ENCODE measurements at places on chromosomes 1 and 21.

DNA sequence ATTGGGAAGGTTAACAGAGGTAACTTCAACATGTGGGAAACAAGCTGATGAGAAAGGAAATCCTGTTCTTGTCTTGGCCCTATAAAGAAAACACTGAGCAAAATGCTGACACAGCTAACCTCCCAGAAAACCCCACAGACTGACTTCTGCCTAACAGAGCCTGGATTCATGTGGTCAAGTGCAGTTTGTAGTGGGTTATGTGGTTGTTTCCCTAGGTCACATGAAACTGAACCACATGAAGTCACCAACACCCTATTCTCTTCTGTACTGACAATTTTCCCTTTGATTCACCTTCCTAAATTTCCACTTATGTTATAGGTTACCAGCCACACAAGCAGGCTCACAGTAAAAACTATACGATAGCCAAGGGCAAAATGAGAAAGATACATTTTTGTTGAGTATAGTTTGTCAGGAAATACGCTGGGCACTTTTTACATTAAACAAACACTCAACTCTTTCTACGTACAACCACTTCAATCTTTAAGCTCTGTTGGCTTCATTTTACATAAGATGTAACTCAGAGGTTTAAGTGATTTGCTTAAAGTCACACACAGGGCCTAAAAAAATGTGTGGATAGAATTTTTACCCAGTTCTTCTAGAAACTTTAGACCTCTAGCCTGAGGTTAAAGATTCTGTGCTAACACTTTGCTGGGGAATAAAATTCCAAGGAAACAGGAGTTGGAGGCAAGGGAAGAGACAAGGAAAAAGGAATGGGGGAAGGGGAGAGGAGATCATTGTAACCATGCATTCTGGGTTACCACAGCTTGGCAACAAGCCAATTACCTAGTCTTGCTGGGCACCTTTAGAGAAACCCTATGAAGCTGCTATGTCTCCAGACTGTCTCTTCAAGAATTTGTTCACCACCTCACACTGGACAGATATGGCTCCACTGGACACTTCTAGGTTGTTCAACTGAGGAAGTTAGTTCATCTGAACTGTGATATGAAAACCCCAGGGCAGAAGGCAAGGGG, 601.6 kb upstream of the USP24 start:
- DNase-seq, result no peak

GRCh38 chr1:31181515-31182343, 58.0 kb downstream of the NKAIN1 start:
- no peak for DNase-seq

DNA sequence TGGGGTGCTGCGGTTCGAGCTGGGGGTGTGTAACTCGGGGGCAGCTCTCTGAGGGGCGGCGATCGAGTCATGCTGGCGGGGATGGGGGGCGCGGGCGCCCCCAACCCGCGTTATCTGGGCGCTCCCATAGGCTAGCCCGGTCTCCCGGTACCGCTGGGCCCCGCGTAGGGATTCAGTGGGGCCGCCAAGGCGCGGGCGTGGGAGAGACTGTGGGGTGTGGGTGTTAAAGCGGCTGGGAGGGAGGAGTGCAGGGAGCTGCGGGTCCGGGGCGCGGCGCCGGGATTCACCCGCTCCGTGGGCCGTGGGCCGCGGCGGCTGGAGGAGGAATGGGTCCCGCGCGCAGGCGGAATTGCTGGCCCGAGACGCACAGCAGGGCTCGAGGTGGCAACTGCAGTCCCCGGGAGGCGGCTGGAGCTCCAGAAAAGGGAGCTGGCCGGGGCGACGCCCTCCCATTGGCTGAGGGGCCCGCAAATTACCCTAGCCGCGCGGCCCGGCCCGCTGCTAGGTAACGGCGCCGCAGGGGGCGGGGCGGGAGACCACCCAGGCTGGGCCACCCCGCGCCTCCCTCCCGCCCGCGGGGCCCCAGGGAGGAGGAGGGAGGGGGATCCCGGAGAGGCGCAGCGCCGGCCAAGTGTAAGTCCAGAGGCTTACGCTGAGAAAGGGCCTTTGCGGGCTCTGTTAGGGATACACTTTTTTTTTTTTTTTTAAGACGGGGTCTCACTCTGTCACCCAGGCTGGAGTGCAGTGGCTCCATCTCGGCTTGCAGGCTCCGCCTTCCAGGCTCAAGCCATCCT, at the start of gene PTCH2:
TSS of gene PTCH2 (minus strand) at position 392 of the 794 bp plus-strand sequence. CDS start at position 71, 321 bp downstream.
- no peak for DNase-seq

GRCh38 chr1:10691740-10692125, 104.7 kb downstream of the CASZ1 start:
- no peak for DNase-seq

GRCh38 chr21:34200288-34200905, 127.0 kb downstream of the MRPS6 start:
- DNase-seq, result no peak

DNA sequence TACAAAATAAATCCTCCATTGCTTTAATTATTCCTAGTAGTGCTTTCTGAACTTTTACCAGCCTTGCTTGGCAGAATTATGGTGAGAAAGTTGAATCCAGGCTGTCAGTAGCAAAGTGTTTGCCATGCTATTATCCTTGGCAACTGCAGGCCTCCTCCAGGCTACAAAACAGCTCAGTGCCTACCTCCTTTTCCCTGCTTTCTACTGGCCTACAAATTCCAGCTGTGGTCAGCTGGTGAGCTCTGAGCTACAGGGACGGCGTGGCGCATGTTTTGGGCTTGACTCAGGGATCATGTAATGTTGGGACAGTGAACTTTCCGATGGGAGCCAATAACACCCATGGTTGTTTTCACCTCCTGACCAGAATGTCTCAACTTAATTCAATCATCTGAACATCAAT, 456.1 kb upstream of the ADAMTS5 start:
- DNase-seq, result no peak

GRCh38 chr1:181100934-181101333, 12.4 kb downstream of the IER5 start:
- DNase-seq, result no peak

GRCh38 chr1:164064501-164064900, 494.5 kb upstream of the PBX1 start:
- DNase-seq, result no peak

DNA sequence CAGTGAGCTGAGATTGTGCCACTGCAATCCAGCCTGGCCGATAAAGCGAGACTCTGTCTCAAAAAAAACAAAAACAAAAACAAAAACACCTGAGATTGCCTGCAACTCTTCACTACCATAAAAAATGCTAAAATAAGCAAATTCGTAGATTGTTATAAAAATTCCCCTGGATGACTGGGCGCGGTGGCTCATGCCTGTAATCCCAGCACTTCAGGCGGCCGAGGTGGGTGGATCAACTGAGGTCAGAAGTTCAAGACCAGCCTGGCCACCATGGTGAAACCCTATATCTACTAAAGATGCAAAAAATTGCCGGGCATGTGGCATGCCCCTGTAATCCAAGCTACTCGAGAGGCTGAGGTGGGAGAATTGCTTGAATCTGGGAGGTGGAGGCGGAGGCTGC, 10.7 kb downstream of the MED18 start:
- no peak for DNase-seq

- DNase-seq, result no peak
Observed at GRCh38 chr1:223419561-223419960, 26.3 kb downstream of the CCDC185 start.

DNA sequence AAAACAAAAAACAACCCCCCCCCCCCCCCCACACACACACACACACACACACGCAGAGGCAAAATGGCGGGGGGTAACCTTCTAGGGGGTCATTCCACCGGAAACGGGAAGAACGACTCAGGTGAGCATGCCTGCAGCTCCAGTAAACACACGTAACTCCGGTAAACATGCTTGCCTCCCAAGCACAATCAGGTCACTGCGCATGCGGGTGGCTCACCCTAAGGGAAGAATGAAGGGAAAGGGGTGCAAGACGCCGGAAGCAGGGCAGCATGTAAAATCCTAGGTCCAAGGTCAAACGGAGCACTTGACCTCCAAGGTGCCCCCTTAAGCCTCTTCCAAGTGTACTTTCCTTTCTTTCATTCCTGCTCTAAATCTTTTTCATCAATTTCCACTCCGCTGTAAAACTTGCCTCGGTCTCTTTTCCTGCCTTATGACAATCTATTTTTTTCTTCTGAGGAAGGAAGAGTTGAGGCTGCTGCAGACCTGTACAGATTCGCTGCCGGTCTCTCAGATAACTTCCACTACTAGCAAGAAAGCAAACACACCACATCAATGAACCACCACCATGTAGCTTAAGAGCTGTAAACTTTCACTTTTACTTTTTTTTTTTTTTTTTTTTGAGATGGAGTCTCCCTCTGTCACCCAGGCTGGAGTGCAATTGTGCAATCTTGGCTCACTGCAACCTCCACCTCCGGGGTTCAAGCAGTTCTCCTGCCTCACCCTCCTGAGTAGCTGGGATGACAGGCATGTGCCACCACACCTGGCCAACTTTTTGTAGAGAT, 21.0 kb upstream of the CBR3 start:
- no peak for DNase-seq

DNA sequence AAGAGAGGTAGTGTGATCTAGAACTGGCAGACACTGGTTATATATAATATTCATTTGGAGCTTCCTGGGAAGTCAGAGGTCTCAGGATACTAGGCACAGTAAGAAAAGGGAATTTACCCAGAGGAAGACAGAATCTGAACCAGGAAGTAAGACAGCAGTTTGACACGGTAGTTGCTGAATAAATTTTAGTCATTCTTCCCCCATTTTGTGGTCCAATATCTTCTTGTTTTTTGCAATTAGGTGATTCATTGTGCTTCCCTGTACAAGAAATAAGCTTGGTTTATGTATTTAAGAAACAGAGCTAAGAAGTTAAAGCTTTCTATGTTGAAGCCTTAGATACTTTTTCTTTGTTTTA, 1.3 kb downstream of the TMEM167B start:
- DNase-seq, result no peak

DNA sequence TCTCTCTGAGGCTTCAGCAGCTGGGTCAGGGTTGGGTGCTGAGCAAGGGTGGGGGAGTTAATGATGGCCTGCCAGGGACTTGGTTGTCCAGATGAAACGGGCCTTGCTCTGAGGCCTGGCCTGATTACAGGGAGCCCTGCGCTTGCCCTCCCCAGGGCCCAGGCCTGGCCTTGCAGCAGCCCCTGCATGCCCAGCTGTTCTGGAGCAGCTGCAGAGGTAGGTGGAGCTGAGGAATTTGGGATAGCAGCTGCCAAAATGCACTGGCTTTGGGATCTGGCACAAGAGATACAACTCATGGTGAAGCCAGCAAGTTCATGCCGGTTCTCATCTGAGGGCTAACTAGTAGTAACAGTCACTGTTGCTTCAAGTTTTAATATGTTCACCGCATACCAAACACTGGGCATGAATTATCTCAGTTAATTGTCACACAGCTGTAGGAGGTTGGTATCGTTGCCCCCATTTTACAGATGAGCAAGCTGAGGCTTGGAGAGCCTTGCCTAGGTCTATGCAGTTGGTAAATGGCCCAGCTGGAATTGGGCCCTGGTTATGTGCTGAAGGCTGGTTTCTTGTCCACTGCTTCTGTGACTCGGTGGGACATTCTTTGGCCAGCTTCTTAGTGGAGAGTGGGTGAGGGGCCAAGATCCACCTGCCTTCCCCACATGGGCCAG, 7.3 kb upstream of the SERINC2 start:
- DNase-seq, result no peak

DNA sequence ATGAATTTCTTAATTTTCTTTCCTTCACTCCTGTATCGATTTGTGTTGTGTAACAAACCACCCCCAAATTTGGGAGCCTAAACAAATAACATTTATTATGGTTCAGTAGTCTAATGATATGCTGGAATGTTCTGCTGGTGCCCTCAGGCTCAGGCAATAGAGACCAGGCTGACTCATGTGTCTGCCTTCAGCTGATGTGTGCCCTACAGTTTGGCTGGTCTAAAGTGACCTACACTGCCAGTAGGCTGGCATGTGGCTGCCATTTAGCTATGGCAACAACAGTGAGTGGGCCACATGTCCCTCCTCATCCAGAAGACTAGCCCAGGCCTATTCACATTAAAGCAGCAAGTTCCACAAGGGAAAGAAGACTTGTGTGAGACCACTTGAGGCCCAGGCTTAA, 115.8 kb downstream of the PTPRC start:
- no peak for DNase-seq

DNA sequence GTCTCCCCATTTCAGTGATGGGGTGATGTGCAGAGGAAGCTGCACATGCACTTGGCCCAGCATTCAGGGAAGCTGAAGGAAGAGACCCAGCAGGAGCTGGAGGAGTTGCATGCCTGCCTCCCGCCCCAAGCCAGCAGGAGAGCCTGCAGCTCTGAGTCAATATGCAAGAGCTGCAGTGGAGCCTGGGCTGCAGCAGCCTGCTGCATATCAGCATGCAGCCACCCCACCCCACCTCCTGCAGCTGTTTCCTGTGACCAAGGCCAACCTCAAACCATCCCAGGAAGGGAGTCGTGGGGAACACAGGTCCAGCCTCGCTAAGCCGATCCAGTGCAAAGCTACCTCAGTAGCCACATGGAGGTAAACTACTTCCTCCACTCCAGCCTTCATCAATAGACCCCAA, 18.9 kb downstream of the AGT start:
- no peak for DNase-seq

DNA sequence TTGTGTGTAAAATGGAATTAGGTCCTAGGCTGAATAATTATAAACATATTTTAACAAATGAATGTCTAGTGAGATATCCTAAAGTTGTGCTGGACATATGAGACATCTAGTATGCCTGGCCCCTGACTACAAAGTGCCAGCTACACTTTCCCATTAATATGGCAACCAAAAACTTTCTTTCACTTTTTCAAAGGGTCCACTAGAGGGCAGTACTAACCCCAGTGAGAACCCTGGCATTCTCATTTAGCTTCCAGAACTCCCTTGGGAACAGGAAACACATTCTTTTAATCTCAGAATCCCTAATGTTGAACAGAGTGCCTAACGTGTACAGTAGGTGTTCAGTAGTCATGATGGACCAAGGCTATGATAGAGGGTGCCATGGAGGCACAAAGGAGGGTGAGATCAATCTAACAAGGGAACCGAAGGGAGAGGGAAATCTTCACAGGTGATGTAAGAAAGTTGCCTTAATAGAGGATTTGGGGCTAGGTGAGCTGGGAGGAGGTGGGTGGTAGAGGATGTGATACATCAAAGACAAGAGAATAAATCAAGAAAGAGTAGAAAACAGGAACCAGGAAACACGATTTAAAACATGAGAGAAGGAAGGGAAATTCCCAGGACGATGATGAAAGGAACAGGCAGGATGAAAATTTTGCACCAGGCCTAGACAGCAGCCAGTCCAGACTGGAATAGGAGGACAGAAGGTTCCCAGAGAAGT, 41.6 kb downstream of the NSL1 start:
- DNase-seq, result no peak

- no peak for DNase-seq
Observed at GRCh38 chr1:84834419-84835064, 58.5 kb downstream of the LPAR3 start.

GRCh38 chr21:25191141-25191540, 416.1 kb downstream of the MRPL39 start:
- no peak for DNase-seq
